Activated T-cell treated with anti-CD3 and anti-CD28 coated beads, Interleukin-2, amount 50 U/mL, for 72 hours (primary cell): ENCODE measurements at places on chromosomes 2 and 18. TPM values are rescaled to one million over a fixed set of nuclear protein-coding genes. Genes with fewer than 3 reads are reported as not detected.

ALKAL2 gene
- total RNA-seq, result 0.36 TPM

CDH2 gene
- total RNA-seq, result 0.07 TPM

ANKRD30B gene
- total RNA-seq, result not detected

DNAH6 gene
- total RNA-seq, result 1.5 TPM

BOLL gene
- 0.10 TPM for total RNA-seq

IL1R2 gene
- total RNA-seq, result 8.2 TPM

DUSP2 gene
- 388 TPM for total RNA-seq

RNF152 gene
- total RNA-seq, result 0.39 TPM

GRCh38 chr18:74622072-74622471, 24.4 kb downstream of the ZNF407 start:
- no peak for DNase-seq

GRCh38 chr2:123566291-123566946, 458.7 kb upstream of the CNTNAP5 start:
- no peak for DNase-seq

GRCh38 chr18:75473316-75473715, 45.8 kb upstream of the SMIM21 start:
- no peak for DNase-seq

GRCh38 chr2:107989445-107989844, 3.1 kb downstream of the SLC5A7 start:
- DNase-seq, result no peak

GRCh38 chr2:221914334-221914880, 342.3 kb upstream of the EPHA4 start:
- DNase-seq, result no peak

DNA sequence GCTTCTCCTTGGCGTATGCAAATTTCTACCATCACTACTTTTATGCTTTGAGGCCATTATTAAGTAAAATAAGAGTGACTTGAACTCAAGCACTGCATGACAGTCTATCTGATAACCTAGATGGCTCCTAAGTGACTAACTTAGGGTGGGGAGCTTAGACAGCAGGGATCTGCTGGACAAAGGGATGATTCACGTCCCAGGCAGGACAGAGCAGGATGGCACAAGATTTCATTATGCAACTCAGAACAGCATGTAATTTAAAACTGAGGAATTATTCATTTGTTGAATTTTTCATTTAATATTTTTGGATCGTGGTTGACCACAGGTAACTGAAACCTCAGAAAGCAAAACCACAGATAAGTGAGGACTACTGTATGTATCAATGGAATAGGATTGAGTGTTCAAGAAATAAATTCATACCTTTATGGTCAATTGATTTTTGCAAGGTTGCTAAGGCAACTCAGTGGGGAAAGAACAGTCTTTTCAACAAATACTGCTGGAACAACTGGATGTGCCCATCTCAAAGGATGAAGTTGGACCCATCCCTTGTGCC, 115.3 kb downstream of the MBD2 start:
- no peak for DNase-seq

DNA sequence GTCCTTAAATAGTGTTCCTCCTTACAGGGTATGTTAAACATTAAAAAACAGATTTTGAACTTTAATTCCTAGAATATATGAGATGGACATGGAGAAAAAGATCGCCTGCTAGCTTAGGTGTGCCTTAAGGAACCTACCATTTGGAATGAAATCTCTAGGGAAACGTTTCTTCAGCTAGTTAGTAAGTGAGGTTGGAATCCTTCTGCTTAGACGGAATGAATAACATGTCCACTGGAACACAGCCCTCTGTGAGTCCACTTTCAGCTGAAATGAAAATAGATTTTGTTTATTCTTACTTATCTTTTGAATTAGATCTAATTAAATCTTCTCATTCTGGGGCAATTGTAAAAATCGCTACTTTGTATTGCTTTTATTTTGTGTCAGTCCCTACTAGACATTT, 28.4 kb downstream of the NAB1 start:
- DNase-seq, result no peak

GRCh38 chr18:36386150-36386920, 88.8 kb downstream of the FHOD3 start:
- DNase-seq, result no peak

DNA sequence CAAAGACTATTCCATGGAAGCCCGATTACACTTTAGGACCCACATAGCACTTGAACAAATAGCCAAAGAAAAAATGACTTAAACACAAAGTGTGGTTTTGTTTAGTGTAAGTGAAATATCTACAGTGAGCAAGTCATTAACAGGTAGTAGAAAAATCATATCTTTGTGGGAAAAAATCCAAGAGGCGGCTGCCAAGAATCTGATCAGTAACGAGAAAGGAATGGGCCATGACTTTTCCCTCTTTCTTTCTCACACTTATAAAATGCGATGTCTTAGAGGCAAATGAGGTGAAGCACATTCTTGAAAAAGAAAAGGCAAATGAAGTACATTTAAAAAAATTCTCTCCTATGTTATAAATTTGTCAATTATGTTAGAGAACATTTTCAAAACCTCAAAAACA, 12.9 kb upstream of the GEMIN6 start:
- no peak for DNase-seq

DNA sequence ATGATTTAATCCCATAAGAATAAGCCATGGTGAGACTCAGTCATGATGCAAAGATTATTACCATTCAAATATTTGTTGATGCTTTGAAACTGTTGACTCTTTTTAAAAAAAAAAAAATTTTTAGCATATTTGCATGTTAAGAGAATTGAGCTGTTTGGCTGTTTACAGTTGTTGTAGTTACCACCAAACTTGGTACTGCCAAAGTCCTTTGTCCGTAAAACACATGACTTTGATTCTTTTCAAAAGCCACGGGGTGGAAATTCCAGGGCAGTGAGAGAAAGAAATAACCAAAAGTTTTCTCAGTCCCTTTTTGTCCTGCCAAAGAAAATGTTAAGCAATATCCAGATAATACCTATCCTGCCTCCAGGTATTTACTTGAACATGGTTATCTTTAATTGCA, 474.8 kb downstream of the METTL4 start:
- DNase-seq, result no peak

GRCh38 chr2:223580951-223581350, 21.2 kb downstream of the SCG2 start:
- no peak for DNase-seq

GRCh38 chr18:45444040-45444439, 171.2 kb upstream of the SLC14A2 start:
- no peak for DNase-seq

GRCh38 chr2:168445960-168446359, 10.1 kb upstream of the CERS6 start:
- DNase-seq, result no peak

- DNase-seq, result no peak
Observed at GRCh38 chr2:232731470-232731869, 34.3 kb downstream of the GIGYF2 start.

DNA sequence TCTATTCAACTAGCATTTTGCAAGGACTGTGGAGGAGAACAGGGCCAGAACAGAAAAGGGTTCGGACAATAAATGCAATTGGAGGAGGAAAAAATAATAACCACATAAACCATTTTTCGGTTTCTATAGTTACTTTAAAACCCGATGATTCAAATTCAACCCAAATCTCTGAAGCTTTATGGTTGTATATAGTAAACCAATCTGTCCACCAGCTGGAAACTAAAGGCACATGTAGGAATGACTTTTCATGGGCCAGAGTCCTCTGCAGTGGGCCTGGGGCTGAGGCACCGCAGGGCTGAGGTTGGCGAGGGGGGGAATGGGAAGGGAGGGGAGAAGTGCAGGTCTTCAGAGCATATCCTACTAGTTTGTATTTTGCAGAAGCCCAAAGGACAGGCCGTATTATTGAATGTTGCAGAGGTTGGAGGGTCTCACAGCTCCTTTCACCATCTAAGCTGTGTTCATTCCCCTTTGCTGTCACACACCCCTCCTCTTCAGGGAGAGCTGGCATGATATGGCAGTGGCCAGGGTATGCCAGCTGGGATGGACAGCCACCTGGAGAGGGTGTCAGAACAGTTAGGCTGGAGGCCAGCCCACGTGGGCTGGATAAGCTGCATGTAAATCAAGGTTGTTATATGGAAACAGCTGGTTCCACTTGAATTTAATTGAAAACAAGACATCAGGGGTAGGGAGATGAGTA, 267.1 kb downstream of the PRKCE start:
- no peak for DNase-seq

DNA sequence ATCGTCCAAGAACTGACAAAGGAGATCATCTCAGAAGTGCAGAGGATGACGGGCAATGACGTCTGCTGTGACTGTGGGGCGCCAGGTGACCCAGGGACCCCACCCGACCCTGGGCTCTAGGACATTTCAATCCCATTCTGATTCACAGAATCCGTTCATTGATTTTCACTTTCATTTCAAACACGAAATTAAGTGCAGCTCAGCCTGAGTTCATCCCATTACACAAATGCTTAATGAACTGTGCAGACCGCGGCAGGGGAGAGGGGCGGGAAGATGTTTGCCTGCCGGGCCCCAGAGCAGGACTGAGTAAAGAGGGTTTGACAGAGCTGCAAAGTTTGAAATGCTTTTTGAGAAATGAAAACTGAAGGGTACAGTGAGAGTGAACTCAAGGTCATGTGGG, 67.1 kb downstream of the ITGB1BP1 start:
- DNase-seq, result no peak

- no peak for DNase-seq
Observed at GRCh38 chr18:78494204-78495085, 485.2 kb upstream of the SALL3 start.

DNA sequence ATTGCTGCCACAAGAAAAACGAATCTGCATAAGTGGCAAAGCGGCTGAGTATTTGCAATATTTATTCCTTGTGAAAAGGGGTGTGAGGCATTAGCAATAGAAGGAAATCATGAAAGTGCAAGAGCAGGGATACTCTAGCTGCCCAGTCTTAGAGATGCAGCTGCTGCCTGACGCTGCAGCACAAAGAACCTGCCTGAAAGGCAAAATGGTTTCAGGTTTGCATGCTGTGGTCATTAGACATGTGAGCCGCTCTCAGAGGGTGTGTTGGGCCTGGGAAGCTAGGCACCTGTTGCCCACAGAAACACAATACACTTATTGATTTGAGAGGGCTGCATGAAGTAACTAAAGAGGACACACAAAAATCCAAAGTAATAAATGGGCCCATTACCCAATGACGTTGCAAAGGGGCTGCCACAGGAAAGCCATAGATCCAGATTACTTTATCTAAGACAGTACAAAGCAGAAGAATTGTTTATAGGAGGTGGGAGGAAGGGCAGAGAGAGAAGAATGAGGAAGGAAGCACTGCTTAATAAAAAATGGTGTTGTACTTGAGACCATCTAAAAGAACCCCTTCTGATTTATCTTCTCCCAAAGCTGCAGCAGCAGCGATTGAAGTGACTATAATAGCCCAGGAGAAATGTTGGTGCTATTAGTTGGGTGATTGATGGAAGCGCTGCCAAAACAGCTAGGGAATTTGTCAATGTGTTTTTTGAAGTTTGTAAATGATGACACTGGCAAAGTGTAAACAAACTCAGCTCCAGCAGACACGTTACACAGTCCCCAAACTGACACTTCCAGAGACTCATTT, 492.4 kb upstream of the ACVR2A start:
- no peak for DNase-seq
